Cardiac muscle cell (in vitro differentiated cells and primary cell): ENCODE measurements at places on chromosomes 3 and 15. TPM values are rescaled to one million over a fixed set of nuclear protein-coding genes. Genes with fewer than 3 reads are reported as not detected.
A peak's percentile ranks its signal among the peaks of the same experiment; 100 is the strongest.

Gene NOX5
- total RNA-seq: 0.12 and 0.25 TPM in 2 replicates

Gene GXYLT2
- total RNA-seq: 36.4 and 43.1 TPM in 2 replicates

Gene HCN4
- 93.1 and 159 TPM in 2 replicates for total RNA-seq

- DNase-seq: no peak
Measured at GRCh38 chr15:88142121-88142520, 114.4 kb downstream of the NTRK3 start.

Gene SLC12A8
- 1.7 and 3.4 TPM in 2 replicates for total RNA-seq

- DNase-seq: peak; percentile 65
Measured at GRCh38 chr15:66080717-66081398, 172.7 kb downstream of the MEGF11 start.

- no peak for DNase-seq
Measured at GRCh38 chr15:76987276-76987675, 7.7 kb upstream of the PSTPIP1 start.

DNA sequence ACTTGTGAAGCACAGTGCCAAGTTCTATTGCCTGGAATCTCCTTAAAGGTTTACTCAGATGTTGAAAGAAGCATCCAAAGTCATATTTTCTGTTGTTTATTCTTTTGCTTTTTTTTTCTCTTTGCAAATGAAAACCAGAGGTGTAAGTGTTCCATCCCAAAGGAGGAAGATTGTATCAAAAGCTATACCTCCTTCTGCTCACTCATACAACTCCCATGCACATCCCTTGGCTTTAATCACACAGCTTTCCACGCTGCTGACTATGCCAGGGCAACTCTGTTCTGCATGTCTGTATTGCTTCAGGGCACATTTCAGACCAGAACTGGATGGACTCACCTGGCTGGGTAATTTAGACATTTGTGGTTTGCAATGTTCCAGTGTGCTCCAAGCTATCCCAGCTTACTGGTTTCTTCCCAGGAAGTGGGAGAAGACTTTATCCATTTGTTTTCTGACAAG, 399.6 kb upstream of the TBL1XR1 start:
- DNase-seq: peak; percentile 48
